ENCODE measurements at places on chromosomes 7 and 10. TPM values are rescaled to one million over a fixed set of nuclear protein-coding genes. Genes with fewer than 3 reads are reported as not detected.

- no peak for DNase-seq
Measured at GRCh38 chr7:143389316-143390103, 8.4 kb downstream of the ZYX start.

DNA sequence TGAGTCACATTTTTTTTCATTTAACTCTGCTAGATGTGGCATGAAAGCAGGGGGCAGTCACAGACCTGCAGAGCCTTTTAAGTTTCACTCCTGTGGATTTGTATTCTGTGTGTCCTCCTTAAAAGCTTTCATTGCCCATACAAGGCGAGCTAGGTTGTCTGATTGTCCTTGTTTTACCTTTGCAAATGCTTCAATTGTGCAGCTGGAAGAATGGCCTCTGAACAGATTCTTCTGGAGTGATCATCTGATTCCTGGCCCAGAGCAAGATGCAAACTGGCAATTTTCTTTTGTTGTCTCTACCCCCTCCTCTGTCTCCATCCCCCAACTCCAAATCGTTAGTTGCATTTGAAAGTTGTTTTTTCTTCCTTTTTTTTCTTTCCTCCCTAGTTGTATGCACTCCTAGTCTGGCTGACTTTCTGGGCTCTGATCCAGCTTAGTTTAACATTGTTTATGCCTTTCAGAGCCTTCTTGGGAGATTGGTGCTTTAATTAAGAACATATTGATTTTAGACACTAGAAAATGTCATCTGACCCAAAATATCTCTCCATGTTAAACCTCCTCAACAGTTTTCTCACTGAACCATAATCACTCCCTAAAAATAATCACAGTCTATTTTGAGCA, 150.2 kb downstream of the REEP3 start:
- DNase-seq = no peak

SFR1 gene
- polyA plus RNA-seq = 9.3 TPM

- no peak for DNase-seq
Measured at GRCh38 chr10:121216721-121217181, 365.6 kb downstream of the WDR11 start.

- no peak for DNase-seq
Measured at GRCh38 chr7:46774515-46774914, 807.4 kb downstream of the TNS3 start.

SPDYE16 gene
- 1.7 TPM for polyA plus RNA-seq

- no peak for DNase-seq
Measured at GRCh38 chr7:135147899-135148721, at the start of gene TMEM140. Gene TMEM140 (plus strand): TSS chr7:135148072. CDS start chr7:135164442, 16,370 bp downstream.

DNA sequence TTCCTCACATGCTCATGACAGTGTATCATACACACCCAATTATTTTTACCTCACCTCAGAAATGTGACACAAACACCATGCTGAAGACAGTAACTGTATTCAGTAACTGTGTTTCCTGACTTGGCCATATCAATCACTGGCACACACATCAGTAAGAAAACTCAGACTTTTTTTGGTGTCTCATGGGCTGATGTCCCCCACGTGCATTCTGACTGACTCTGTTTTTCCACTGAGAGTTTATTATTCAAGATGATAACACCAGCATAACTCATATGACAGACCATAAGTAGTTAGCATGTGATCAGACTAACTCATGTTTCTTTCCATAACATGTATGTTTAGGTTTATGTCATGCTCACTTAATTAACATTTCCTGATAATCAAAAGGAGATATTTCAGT, 124.8 kb downstream of the CD36 start:
- DNase-seq = no peak
